B cell (primary cell): ENCODE measurements at places on chromosomes 13 and 19. TPM values are rescaled to one million over a fixed set of nuclear protein-coding genes. Genes with fewer than 3 reads are reported as not detected.

MAP4K1 gene
- total RNA-seq: 397 and 415 TPM in 2 replicates

DNA sequence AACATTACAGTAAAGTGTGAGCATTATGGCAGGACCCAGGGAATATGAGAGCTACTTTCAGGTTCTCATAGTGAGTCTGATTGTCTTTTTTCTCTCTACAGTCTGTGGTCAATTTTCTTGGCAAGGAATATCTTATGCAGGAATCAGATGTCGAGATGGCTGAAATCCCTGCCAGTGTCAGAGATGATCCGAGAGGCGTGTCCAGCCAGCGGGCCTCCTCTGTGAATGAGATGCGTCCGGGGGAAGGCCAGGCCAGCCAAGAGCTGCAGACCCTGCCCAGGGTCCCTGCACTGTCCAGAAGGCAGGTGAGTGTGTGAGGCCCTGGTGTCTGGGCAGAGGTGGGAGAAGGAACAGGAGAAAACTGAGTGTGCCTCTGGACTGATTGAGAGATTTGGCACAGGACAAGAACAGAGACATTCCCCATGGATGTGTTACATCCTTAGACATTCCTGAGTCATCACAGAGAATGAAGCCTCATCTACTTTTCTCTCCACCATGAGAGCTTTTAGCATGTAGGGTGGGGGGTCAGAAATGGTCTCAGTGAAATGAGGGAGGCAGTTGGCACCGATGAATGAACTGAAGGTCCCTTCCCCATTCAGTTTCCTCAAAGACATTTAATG lies 27.3 kb upstream of the EDDM13 start:
- no peaks in the 10 kb centered on the region for H3K36me3 ChIP-seq
- H3K4me3 ChIP-seq: no peak overlapping the region
- H3K27ac ChIP-seq: no peak overlapping the region
- H3K27me3 ChIP-seq: no peaks in the 10 kb centered on the region
- H3K4me1 ChIP-seq: no peaks in the 10 kb centered on the region

DNA sequence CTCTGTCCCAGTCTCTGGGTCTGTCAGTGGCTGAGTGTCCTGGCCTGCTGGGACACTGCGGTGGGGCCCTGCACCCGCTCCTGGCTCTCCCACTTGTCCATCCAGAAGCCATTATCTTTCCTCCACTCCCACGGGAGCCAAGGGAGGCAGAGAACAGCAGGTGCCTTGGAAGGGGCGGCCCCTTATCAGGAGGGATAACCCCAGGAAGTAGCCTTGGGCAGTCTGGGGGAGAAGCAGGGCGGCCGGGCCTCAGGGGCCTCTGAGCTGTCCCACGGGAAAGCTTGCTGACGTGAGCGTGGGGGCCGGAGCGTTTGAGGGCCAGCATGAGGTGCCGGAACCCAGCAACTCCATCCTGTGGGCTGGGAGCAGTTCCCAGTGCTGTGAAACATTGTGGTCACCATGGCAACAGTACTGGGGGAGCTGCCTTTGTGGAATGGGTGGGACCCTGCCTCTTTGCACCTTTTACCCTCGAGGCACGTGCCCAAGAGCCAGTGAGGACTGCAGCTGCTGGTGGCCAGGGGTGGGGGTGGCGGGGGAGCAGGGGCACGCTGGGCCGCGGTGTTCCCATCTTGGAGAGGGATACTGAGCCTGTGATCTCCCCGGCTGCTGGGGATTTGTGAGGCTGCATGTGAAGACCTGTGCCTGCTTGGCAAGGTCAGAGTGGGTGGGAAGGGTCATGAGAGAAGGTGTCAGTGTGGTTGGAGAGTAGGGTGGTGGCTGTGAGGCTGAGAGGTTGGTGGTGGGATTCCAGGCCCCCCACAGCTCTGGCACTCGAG lies 20.9 kb downstream of the KLHL26 start:
- H3K4me3 ChIP-seq: no peak overlapping the region
- H3K27ac ChIP-seq: no peak overlapping the region
- peak; percentile 44 for DNase-seq
- H3K36me3 ChIP-seq: no peaks in the 10 kb centered on the region

- no peak for DNase-seq
- no peaks in the 10 kb centered on the region for H3K36me3 ChIP-seq
- H3K4me3 ChIP-seq: no peak overlapping the region
- peak overlapping the region; percentile 8 for H3K27ac ChIP-seq
Observed at GRCh38 chr13:46403851-46404732, 17.0 kb upstream of the RUBCNL start.

GRCh38 chr13:24053519-24054251 lies 106.8 kb upstream of the SPATA13 start:
- no peak overlapping the region for H3K4me3 ChIP-seq
- DNase-seq: peak; percentile 78
- H3K36me3 ChIP-seq: no peaks in the 10 kb centered on the region
- H3K4me1 ChIP-seq: no peaks in the 10 kb centered on the region
- no peaks in the 10 kb centered on the region for H3K27me3 ChIP-seq

DNA sequence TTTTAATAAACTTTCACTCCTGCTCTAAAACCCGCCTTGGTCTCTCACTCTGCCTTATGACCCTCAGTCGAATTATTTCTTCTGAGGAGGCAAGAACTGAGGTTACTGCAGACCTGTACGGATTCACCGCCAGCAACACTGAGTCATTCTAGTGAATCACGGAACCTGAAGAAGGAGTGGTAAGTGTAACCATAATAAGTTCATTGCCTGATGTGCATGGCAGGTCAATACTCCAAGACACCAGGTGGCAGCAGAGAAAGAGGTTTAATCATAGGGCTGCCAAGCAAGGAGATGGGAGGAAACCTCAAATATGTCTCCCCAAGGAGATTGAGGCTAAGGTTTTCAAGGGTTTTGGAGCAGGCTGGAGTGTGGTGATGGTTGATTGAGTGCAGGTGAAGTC lies 204.3 kb upstream of the IPO5 start:
- no peaks in the 10 kb centered on the region for H3K27me3 ChIP-seq
- H3K4me3 ChIP-seq: no peak overlapping the region
- H3K4me1 ChIP-seq: no peaks in the 10 kb centered on the region
- no peak overlapping the region for H3K27ac ChIP-seq

LMTK3 gene
- total RNA-seq: 1.6 and 1.9 TPM in 2 replicates

DNA sequence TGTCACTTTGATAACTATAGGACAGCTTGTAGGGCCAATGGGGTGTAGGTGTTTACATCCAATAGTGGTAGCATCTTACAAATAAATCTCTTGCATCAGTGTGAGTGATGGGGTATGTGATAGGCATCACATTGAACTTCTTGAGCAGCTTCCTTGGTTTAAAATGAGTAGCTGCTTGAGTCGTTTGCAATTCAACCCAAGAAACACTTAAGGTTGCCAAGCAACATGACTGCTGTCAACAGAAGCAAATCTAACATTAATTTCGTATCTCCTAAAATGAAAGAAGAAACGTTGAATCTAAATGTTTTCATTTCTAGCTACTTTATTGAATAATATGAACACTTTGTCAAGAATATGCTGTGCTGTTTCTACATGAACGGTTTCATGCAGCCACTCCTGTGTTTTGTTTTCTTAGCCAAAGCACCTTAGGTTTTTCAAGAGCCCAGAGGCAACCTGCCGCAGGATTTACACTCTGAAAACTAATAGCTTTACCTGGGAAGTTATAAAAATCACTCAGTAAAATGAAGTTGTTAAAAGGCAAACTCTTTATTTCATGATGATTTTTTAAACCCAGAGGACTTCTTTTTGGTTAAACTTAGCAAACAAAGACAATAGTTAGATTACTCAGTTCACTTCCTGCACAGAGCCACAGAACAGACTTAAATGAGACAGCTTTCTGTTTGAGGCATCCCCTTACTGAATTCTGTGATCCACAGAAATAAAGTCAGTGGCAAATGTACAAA lies 305.2 kb downstream of the MTUS2 start:
- H3K27me3 ChIP-seq: no peaks in the 10 kb centered on the region
- DNase-seq: peak; percentile 23
- H3K27ac ChIP-seq: peak overlapping the region; percentile 6
- no peaks in the 10 kb centered on the region for H3K36me3 ChIP-seq
- H3K4me1 ChIP-seq: peaks cover 3% of the 10 kb centered on the region

DNA sequence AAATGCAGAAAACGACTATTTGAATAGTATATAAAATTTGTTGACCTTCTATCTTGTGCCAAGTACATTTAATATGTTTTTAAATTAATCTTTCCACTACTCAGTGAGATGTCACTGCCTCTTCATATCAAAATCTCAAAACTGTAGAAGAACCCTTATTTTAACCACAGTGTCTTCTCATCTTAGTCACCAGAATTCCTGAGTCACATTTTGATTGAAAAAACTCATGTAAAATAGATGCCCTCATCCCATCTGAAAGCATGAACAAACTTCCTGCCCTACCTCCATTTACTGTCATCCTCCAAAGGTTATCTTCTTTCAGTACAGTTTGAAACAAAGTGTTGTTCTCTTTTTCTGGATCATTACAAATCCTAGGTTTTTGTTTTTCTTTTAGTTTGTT lies 1215.4 kb downstream of the PCDH9 start:
- H3K4me3 ChIP-seq: no peak overlapping the region
- no peaks in the 10 kb centered on the region for H3K27me3 ChIP-seq

DNA sequence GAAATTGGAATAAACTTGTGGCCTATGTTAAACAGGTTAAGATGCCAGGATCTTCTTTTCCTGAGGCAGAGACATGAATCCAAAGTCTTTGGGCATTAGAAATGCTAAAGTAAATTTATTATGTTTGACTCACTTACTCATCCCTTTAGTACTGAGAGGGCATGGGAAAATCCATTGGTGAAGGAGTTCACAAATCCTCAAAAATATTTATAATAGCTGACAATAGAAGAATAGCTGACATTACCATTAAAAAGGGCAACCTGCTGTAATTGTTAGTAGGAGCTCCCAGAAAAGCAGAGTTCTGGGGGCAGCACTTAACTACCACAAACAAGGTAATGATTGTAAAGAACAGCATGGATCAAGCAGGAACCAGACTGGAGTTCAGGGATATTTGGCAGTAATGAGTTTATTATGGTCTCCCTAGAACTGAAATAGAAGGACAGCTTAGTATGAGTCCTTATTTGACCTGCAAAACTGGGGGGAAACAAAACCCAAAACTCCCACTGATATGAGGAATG lies 285.8 kb upstream of the KLHL1 start:
- no peak overlapping the region for H3K4me3 ChIP-seq
- H3K27ac ChIP-seq: no peak overlapping the region
- H3K4me1 ChIP-seq: no peaks in the 10 kb centered on the region
- no peak for DNase-seq

CLEC17A gene
- 121 and 127 TPM in 2 replicates for total RNA-seq

DNA sequence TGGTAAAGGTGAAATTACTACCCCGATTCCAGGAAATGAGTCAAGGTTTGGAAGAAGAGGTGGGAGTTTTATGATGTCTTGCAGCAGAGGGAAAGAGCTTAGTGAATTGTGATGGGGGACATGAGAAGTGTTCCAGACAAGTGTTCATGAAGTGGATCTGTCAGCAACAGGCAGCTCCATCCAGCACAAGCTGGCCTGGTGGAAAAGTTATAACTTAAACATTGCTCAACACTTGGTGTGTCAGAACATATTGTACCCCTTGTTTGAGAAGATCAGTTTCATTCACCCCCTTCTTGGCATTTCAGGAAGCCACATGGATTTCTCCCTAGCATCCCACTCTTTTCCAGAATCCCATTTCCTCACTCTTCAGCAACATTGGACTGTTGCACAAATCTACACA lies 222.0 kb downstream of the B3GLCT start:
- no peak overlapping the region for H3K4me3 ChIP-seq
- H3K4me1 ChIP-seq: no peaks in the 10 kb centered on the region
- H3K27me3 ChIP-seq: no peaks in the 10 kb centered on the region
- DNase-seq: no peak
- H3K27ac ChIP-seq: no peak overlapping the region

ERICH6B gene
- total RNA-seq: not detected in 2 replicates

DNA sequence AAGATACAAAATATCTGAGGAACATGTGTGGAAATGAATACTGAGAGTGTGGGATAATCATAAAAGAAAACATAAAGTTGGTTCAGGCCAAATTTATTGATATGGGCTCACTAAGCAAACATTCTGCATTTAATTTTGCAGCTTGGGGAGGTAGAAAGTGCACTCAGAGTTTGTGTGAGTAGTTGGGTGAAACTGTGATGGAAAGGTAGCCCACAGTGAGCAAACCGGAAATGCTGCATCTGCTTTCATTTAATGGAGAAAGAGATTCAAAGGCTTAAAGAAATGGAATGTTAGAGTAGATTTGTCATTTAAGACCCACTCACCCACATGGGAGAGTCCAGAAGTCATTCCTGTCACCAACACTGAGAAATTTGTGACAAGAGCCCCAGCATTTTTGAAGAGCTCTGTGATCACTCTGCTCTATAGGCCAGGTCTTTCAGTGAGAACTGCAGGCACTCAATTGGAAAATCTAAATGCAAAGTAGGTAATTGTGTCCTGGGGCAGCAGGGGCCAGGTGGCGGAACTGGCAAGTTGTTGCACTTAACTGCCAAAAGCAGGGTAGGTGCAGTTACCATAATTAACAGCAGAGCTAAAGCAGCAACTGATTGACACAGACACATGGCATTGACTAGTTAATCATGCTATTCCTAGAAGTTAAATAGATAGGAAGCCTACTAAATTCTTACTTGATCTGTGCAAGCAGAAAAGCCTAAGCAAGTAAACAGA lies 1228.3 kb upstream of the PCDH20 start:
- no peaks in the 10 kb centered on the region for H3K27me3 ChIP-seq
- DNase-seq: no peak
- no peaks in the 10 kb centered on the region for H3K4me1 ChIP-seq
- no peaks in the 10 kb centered on the region for H3K36me3 ChIP-seq
- H3K4me3 ChIP-seq: no peak overlapping the region
- H3K27ac ChIP-seq: no peak overlapping the region

RXFP2 gene
- not detected in 2 replicates for total RNA-seq

DNA sequence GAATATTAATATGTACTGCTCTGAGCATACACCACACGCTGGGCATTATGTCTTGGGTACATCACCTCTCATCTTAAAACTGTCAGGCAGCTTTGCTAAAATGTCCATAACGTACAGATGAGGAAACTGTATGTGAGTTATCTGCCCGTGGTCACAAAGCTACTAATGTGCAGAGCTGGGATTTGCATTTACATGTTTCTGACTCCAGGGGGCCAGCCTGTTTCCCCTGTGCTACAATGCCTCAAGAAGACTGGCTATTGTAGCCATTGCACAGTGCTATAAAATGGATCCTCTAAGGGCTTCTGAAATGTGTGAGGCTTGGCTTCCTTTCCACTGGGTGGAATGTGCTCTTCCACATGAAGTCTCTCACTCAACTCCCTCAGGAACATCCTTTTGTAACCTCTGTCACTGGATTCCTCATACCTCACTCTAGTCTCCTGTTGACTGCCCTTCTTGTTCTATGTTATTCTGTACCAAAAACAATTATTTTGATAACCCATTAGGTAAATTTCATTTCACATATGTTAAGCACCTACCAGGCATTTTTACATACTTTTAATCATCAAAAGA lies 95.6 kb upstream of the HTR2A start:
- no peak overlapping the region for H3K4me3 ChIP-seq
- H3K4me1 ChIP-seq: peaks cover 10% of the 10 kb centered on the region
- no peak overlapping the region for H3K27ac ChIP-seq

MOB3A gene
- total RNA-seq: 228 and 235 TPM in 2 replicates

PDE4C gene
- not detected in 2 replicates for total RNA-seq

GRCh38 chr13:32310134-32310706 lies 4.9 kb downstream of the ZAR1L start:
- H3K4me1 ChIP-seq: peaks cover 3% of the 10 kb centered on the region
- DNase-seq: peak; percentile 71
- no peaks in the 10 kb centered on the region for H3K36me3 ChIP-seq
- H3K27ac ChIP-seq: no peak overlapping the region
- peak overlapping the region; percentile 23 for H3K4me3 ChIP-seq
- H3K27me3 ChIP-seq: no peaks in the 10 kb centered on the region
